ENCODE measurements at places on chromosomes 6 and 20. TPM values are rescaled to one million over a fixed set of nuclear protein-coding genes. Genes with fewer than 3 reads are reported as not detected.

GRCh38 chr6:159689001-159689400 is 4.0 kb downstream of the SOD2 start:
- no peak for DNase-seq

DNA sequence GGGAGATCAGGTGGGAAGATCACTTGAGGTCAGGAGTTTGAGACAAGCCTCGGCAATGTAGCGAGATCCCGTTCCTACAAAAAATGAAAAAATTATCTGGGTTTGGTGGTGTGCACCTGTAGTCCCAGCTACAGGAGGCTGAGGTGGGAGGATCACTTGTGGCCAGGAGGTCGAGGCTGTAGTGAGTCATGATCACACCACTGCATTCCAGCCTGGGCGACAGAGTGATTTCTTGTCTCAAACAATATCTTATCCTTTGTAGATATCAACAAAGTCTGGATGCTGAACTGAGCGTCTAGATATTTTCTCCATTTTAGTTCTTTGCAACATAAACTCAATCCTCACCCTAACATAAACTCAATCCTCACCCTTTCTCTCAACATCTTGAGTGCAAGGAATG is 197.6 kb downstream of the DTNBP1 start:
- DNase-seq, result no peak

- no peak for DNase-seq
Observed at GRCh38 chr6:125197795-125198269, 44.3 kb downstream of the TPD52L1 start.

DNA sequence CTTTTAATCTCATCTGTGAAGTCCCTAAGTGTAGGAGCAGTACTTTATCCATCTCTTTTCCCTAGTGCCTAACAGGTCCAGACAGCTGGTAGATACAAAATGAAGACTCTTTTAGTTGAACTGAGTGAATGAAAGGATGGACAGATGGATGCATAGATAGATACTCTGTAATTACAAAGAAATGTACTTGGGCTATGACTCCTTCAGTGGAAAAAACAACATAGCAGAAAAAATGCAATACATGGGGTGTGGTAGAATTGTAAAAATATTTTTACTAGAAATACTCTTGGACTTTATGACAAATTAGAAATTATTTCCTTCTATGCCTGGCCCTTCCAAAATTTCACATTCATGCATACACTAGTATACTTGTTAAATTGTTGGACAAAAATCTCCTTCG is 29.3 kb downstream of the KCNQ5 start:
- no peak for DNase-seq

- DNase-seq, result no peak
Observed at GRCh38 chr20:4688305-4688704, 33.4 kb upstream of the PRND start.

DNA sequence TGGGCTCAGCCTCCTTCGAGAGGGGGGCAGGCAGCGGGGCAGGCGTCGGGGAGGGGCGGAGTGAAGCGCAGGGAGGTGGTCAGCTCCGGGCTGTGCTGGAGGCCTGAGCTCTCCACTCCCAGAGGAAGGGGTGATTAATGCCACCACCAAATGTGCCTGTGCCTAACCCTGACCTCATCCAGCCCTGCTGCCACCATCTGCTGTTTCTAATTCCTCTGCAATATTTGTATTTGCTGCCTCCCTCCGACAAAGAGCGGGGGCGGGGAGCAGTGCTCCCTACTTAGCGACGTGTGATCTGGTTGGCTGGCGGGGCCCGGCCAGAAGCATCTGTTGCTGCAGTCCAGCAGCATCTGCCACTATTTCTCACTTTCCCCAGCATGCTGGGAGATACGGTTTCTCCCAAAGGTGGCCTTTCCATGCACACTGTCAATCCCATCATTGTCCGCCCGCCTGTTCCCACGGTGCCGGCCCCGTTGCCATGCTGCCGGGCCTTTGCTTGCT is 47.0 kb downstream of the DLL1 start:
- no peak for DNase-seq

GRCh38 chr6:163536770-163537169 is 122.3 kb downstream of the QKI start:
- DNase-seq, result no peak

GRCh38 chr6:160398674-160399271 is 50.6 kb downstream of the SLC22A3 start:
- no peak for DNase-seq

The EYS gene
- total RNA-seq, result not detected

The MYL9 gene
- total RNA-seq, result 28.5 TPM

All from lower leg skin (tissue), 4 donors.